ENCODE measurements at places on chromosomes 1 and 21.
A peak's percentile ranks its signal among the peaks of the same experiment; 100 is the strongest.

DNA sequence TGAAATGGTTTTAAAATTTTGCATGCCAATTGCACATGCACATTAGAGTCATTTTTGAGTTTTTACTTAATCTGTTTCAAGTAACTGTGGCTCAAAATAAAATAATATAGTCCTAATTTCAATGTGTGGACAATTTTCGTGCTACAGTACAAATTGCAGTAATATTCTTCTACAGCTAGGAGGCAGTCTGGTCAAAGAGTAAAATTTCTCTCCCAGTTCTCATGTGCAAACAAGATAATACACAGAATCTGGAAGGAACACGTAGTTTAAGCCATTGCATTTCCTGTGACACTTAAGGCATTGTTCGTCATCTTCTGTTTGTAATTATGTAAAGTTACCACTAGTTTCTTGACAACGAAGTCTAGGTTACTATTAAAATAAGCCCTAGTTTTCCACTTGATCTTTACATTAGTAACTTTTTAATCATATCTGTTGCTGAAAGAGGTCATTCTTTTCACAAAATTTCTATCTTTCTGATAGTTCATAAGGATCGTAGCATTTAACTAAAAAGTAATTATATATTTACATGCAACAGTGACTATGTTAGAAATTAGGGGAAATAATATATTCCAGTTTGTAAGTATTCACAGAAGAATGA lies 28.9 kb downstream of the ODR4 start:
- H3K27me3 ChIP-seq, result no peaks in the 10 kb centered on the region
- peak; percentile 24 for DNase-seq
- peaks cover 17% of the 10 kb centered on the region for H3K36me3 ChIP-seq
- H3K27ac ChIP-seq, result no peak overlapping the region
- no peak overlapping the region for H3K4me3 ChIP-seq
- H3K4me1 ChIP-seq, result peaks cover 13% of the 10 kb centered on the region

DNA sequence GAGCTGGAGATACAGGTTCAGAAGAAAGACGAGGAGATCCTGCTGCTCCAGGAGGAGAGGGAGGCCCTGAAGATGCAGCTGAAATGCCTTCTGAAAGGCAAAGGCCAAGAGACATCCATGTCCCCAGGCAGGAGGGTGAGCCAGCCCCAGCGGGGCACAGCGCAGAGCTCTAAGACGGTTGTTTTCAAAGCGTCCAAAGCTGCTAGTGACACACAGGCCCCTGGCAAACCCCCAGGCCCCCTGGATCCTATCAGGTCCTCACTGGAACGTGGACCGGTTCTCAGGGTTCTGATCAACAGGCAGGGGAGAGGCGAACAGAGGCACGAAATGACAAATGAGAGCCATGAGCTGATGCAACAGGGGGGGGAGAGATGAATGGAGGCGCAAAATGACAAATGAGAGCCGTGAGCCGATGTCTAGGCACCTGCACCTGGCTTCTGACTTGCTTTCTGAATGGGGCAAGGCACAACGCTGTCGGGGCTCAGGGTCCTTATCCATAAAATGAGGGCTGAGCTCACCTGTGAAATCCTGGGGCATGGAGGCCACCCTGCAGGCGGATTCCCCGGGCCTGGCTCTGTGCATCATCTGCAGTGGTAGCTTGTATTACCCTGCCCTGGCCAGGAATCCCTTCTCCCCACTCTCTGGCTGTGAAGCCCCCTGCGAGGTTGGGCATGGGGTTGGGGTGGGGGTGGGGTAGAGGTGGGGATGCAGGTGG lies 9.2 kb downstream of the CCDC27 start:
- no peak overlapping the region for H3K27ac ChIP-seq
- DNase-seq, result no peak
- no peak overlapping the region for H3K4me3 ChIP-seq
- H3K27me3 ChIP-seq, result peaks cover 15% of the 10 kb centered on the region
- no peaks in the 10 kb centered on the region for H3K36me3 ChIP-seq

DNA sequence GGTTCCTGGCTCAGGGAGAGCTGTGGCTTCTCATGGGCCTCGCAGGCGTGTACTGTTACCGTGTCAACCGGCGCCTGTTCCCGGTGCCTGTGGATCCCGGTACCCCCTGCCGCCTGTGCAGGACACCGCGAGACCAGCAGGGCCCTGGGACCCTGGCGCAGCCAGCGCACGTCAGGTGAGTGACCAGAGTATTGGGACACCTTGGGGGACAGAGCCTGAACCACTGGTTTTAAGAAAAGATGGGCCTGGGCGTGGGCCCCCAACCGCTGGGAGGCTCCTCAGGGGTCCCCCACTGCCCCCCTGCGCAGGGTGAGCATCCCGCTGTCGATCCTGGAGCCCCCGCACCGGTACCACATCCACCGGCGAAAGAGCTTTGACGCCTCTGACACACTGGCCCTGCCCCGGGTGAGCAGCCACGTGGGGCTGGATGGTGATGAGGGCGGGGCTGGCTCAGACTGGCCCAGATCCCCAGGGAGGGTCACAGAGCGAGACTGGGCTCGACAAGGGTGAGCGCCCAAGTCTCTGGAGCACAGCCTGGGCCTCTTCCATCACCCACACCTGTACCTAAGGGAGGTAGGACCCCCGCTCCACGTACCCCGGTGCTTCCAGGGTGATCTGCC lies 10.5 kb downstream of the MIIP start:
- H3K36me3 ChIP-seq, result peaks cover 21% of the 10 kb centered on the region
- no peak overlapping the region for H3K27ac ChIP-seq
- no peaks in the 10 kb centered on the region for H3K27me3 ChIP-seq
- no peak for DNase-seq

DNA sequence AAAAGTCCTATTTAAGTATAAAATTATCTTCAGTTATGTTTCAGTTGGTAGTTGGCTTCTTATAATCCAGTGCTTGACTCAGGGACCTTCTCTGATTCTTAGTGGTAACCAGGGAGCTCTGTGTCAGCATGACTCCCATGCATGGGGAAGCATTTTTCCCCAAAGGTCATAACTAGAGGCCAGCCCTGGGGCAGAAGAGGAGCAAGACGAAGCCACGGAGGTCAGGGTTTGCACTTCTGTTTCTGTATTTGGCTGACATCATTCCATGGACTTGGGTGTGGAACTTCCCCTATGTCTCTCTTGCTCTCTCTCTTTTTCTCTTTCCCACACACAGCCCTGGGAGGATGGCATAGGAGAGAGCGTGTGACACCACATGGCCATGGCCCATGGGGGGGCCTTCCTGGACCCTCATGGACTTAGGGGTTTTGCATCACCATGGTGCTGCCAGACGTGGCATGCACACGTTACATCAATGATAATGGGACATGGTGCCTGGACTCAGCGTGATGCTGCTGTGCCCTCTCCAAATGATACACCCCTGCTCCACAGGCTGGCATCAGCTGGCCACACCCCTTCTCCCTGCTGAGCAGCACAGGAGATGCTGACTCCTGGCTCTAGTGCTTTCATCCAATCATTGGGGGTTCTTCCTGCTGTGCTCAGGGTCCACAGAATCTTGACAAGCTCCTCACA lies 260.5 kb downstream of the KCNJ6 start:
- H3K27ac ChIP-seq, result no peak overlapping the region
- no peak for DNase-seq
- H3K4me1 ChIP-seq, result no peaks in the 10 kb centered on the region
- no peaks in the 10 kb centered on the region for H3K36me3 ChIP-seq
- H3K4me3 ChIP-seq, result no peak overlapping the region
- H3K27me3 ChIP-seq, result no peaks in the 10 kb centered on the region

DNA sequence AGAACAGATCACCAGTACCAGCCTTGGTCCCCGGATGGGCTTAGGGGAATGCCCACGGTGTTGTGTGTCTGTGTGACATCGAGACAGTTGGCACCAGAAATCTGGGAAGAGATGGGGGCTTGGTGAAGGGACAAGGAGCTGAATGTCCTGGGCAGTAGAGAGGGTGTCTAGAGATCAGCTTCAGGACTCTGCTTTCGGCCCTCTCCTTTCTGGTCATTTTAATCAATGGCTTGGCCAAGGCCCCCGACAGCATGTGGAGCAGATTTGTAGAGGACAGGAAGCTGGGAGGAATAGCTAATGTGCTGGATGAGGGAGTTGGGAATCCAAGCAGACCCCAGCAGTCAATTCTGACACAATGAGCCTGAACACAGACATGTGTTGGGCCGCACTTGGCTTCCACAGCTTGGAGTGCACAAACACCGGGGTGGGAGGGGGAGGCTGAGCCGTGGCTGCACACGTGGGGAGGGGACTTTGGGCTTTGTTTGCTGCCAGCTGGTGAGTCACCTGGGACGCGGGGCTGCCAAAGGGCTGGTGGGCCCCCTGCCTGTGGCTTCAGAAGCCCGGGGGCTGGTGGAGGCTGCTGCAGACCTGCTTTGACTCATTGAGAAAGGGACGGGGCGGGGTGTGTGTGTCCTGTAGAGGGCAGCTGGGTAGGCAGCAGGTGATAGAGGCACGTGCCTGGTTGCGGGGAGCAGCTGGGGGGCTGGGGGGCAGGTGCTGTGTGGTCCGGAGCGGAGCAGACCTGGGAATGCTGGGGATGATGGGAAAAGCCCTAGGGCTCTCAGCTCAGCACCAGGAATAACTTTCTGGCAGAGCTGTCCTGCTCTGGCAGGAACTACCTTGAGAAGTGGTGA lies 20.9 kb downstream of the SLC1A7 start:
- no peak for DNase-seq
- no peaks in the 10 kb centered on the region for H3K27me3 ChIP-seq
- H3K27ac ChIP-seq, result no peak overlapping the region
- H3K4me1 ChIP-seq, result no peaks in the 10 kb centered on the region
- H3K36me3 ChIP-seq, result no peaks in the 10 kb centered on the region
- H3K4me3 ChIP-seq, result no peak overlapping the region

GRCh38 chr1:21913763-21914162 lies 23.3 kb downstream of the HSPG2 start:
- H3K4me1 ChIP-seq, result peaks cover 14% of the 10 kb centered on the region
- H3K36me3 ChIP-seq, result no peaks in the 10 kb centered on the region
- DNase-seq, result no peak
- H3K4me3 ChIP-seq, result no peak overlapping the region
- no peaks in the 10 kb centered on the region for H3K27me3 ChIP-seq
- no peak overlapping the region for H3K27ac ChIP-seq

DNA sequence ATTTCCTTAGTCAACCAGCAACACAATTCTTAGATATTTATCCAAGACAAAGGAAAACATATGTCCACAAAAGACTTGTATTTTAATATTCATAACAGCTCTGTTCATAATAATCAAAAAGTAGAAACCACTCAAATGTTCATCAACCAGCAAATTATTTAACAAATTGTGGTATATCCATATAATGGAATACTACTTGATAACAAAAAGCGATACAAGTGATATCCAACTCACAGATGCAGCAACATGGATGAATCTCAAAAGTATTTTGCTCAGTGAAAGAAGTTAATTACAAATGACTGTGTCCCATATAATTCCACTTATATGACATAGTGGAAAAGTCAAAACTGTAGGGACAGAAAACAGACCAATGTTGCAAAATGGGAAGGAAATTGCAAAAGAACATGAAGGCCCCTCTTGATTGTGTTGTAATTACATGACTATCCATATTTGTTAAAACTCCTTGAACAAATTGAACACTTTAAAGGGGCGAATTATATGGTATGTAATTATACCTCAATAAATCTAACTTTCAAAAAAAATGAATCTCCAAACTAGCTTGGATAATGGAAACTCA lies 116.9 kb downstream of the EDEM3 start:
- H3K27me3 ChIP-seq, result no peaks in the 10 kb centered on the region
- H3K27ac ChIP-seq, result no peak overlapping the region
- H3K4me3 ChIP-seq, result no peak overlapping the region
- H3K4me1 ChIP-seq, result no peaks in the 10 kb centered on the region
- H3K36me3 ChIP-seq, result no peaks in the 10 kb centered on the region
- DNase-seq, result no peak

DNA sequence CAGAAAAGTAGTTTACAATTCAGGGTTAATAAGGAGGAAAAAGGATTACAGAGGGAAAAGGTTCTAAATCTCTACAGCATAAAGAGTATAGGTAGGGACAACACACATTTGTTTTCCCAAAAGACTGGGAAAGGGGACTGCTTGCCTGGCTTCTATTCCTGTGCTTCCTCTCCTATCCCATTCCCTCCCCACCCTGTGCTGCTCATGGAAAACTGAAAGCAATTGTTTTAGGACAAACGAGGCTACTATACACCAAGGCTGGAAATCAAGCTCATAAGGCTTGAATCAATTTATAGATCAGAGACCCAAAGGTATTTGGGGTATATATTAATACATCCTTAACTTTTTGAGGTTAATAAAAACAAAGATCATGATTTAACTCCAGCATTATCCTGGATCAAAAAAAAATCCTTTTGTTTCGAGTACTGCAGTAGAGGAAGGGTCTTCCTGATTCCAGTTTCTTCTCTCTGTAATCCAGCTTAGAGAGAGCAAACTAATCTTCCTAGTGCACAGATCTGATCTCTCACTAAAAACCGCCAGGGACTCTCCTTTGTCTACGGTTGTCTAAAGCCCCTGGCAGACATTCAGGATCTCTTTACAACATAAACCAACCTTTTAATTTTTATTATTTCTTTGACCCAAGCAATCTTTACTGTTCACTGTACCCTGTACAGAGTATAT lies 37.4 kb upstream of the A3GALT2 start:
- peaks cover 12% of the 10 kb centered on the region for H3K4me1 ChIP-seq
- no peaks in the 10 kb centered on the region for H3K27me3 ChIP-seq
- no peak for DNase-seq
- H3K27ac ChIP-seq, result no peak overlapping the region
- H3K36me3 ChIP-seq, result no peaks in the 10 kb centered on the region
- H3K4me3 ChIP-seq, result no peak overlapping the region

DNA sequence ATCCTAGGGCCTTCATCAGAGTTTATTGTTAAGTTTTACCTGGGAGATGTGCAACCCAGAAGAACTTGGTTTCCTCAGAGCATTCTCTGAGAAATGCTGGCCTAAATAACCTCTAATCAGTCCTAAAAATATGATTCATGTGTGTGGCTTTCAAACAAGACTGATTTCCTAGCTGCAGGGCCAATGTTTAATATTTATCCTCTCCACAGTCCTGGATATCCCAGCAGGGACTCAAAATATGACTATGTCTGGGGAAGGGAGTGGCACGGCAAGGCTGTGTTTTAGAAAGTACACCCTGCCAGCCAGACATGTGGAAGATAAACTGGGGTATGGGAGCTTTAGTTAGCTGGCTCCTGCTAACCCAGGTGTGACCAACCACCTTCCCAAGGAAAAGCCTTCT lies 26.3 kb downstream of the PLPP3 start:
- no peaks in the 10 kb centered on the region for H3K27me3 ChIP-seq
- no peaks in the 10 kb centered on the region for H3K4me1 ChIP-seq

GRCh38 chr1:223337174-223337869 lies 26.7 kb downstream of the SUSD4 start:
- H3K27ac ChIP-seq, result no peak overlapping the region
- no peaks in the 10 kb centered on the region for H3K27me3 ChIP-seq
- no peaks in the 10 kb centered on the region for H3K36me3 ChIP-seq
- no peaks in the 10 kb centered on the region for H3K4me1 ChIP-seq

DNA sequence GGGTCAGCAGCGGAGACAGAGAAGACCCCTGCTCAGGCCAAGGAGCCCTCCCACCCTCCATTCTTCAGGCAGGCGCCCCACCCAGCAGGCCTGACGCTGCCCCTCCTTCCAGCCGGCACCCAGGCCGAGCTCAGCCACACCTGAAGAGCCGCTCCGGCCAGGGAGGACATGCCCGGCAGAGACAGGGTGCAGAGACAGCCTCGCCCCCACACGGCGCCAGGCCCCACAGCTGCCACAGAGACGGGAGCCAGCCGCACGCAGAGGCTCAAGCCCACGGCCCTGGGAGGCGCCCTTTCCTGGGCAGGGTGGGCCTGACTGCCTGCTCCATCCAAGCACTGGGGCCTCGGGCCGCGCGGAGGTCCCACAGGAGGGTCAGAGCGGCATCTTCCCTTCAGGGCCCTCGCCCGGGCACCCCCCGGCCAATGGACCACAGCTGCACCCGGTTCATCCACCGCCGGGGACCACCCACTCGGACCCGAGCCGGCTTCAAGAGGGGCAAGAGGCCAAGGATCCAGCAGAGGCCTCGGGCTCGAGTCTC lies 5.2 kb downstream of the TTLL10 start:
- H3K36me3 ChIP-seq, result no peaks in the 10 kb centered on the region
- no peak overlapping the region for H3K4me3 ChIP-seq
- DNase-seq, result no peak
